ENCODE measurements at places on chromosomes 6 and 20.

DNA sequence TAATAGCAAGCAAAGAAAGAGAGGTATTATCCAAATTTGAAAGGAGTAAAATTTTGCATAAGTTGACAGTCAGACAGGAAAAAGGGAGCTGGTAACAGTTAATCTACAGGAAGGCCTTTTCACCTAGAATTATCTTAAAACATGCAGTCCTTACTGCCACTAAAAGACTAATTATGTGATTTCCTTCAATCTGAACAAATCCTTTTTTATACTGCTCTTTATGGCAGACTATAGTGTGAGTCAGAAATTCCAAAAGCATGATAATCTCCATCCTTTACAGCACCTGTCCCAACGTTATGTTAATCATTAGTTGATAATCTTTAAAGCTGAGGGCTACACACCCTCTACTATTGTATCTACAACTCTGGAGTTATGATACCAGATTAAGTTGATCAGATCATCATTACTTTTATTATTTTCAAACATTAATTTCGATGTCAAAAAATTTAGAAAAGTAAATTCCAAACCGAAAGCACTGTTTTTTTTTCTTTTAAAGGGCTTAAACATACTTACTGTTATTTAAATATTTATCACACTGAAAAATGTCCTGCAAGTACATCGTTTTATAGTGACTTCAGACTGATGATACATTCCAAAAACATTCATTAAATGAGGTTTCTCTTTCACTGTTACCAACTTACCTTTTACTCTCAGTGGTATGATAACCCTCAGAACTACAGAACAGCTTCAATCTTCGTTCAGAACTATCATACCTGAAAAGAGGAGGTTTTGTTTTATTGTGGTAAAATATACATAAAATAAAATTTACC, 33.2 kb upstream of the AKAP7 start:
- DNase-seq = no peak

DNA sequence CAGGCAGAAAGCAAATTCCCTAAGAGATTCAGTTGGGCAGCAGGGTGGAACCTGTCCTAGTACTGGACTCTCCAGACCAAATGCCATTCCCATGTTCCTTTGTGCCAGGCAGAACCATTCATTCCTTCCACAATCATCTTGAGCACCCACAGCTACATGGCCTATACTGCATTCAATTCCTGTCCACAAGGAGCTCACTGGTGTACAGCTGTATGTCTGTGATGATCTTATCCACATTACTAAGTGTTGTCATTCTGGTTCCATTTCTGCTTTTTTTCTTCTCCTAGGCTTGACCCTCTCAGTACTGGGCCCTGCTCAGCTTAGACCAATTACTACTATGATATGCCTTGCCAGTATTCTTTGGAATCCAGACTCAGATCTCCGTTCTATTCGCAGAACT, 27.5 kb downstream of the MAN1A1 start:
- no peak for DNase-seq

- DNase-seq = no peak
Observed at GRCh38 chr6:54655162-54655561, 191.4 kb upstream of the FAM83B start.

GRCh38 chr20:13008761-13009681, at the start of gene SPTLC3:
Gene SPTLC3 (plus strand): TSS chr20:13008972. CDS start chr20:13009268, 296 bp downstream.
- DNase-seq = no peak

DNA sequence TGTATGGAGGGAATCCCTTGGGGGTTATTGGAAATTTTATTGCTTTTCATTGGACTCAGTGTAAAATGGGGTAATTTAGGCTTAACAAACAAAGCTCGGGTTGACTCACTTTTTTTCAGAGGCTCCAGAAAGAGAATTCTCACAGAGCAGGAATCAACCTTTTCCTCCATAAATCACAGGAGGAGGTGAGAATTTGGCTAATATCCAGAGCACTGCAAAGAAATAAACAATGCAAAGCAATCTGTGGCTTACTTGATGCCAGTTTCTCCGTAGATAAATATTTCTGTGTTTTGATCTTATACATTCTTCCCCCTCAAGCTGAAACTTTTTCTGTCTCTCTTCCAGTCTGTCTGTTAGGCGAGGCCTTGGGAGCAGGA, 176.6 kb downstream of the TSHZ2 start:
- no peak for DNase-seq

DNA sequence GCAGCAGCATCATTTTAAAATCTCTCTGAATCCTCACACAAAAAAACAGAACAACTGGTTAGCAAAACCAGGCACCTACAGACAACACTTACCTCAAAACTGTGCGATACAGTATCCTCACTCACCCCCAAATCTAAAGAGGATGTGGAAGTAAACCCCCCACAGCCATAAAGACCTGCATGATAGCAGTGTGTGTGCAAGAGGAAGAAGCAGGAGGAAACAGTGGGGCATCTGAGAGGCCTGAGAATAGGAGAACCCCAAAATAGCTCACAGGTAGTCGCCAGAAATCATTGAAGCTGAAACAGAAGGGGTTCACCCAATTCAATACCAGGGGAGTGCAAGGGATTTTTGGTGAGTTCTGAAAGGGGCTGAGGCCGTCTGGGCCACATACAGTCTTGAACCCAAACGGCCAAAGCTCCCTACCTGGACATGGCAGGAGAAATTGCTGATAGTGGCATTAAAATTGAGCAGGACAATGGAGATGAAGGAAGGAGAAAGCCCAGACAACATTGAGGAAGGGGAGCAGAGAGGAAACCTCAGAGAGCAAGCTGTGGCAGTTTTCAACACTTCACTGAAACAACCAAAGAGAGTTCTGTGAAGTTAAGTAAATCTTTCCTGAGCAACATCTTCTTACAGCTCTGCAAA, 129.7 kb downstream of the FIG4 start:
- DNase-seq = no peak

GRCh38 chr20:34075647-34076046, 36.4 kb downstream of the EIF2S2 start:
- no peak for DNase-seq

GRCh38 chr6:145727817-145728388, 7.4 kb downstream of the EPM2A start:
- DNase-seq = no peak

- no peak for DNase-seq
Observed at GRCh38 chr6:150254770-150255169, 111.9 kb downstream of the PPP1R14C start.

DNA sequence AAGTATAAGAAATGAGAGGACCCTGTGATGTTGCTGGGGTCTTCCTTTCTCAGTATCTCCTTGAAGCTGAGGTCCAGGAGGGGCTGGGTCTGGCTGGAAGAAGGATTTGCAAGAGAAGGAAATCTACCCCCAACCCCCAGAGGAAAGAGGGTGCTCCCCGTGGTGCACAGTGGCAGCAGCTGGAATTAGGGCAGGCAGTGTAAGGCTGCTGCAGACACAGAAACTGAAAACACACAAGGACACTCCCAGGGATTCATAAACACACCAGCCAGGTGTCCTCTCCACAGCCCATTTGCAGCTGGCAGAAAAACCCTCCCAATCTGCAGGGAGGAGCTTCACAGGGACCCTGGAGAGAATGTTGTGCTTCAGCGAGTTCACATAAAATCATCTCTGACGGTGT, 297.2 kb downstream of the CDH26 start:
- DNase-seq = no peak
